MCF 10A (cell line): ENCODE measurements at places on chromosomes 2 and 18. TPM values are rescaled to one million over a fixed set of nuclear protein-coding genes. Genes with fewer than 3 reads are reported as not detected.

- peaks cover 19% of the 10 kb centered on the region for H3K4me1 ChIP-seq
- DNase-seq, result peak; percentile 60
- no peak overlapping the region for H3K27ac ChIP-seq
- no peaks in the 10 kb centered on the region for H3K36me3 ChIP-seq
- H3K4me3 ChIP-seq, result no peak overlapping the region
Observed at GRCh38 chr18:74896390-74896991, 298.8 kb downstream of the ZNF407 start.

- peaks cover 8% of the 10 kb centered on the region for H3K36me3 ChIP-seq
- DNase-seq, result peak; percentile 51
- H3K27ac ChIP-seq, result peak overlapping the region; percentile 97
Observed at GRCh38 chr2:69740502-69740951, 1.4 kb upstream of the ANXA4 start.

Gene LRRTM1
- not detected in 2 replicates for total RNA-seq

DNA sequence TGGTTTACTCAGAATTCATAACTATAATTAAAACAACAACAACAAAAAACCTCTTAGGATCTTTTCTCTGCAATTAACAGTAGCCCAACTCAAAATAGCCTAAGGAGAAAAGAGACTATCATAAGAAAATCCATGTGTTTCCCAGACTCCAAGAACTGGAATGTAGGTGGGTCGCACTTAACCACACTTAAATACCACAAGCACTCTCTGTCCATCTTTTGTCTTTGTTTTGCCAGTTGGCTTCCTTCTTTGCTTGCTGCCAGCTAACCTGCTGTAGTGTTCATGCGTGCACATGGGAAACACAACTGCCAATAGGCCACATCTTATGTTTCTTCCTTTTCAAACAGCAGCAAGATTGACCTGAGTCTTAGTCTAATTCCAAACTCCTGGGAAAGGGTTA is 24.1 kb upstream of the ACVR1 start:
- no peak overlapping the region for H3K4me3 ChIP-seq
- DNase-seq, result peak; percentile 24
- no peaks in the 10 kb centered on the region for H3K36me3 ChIP-seq
- H3K4me1 ChIP-seq, result peaks cover 34% of the 10 kb centered on the region
- no peak overlapping the region for H3K27ac ChIP-seq

Gene AGXT
- not detected in 2 replicates for total RNA-seq

DNA sequence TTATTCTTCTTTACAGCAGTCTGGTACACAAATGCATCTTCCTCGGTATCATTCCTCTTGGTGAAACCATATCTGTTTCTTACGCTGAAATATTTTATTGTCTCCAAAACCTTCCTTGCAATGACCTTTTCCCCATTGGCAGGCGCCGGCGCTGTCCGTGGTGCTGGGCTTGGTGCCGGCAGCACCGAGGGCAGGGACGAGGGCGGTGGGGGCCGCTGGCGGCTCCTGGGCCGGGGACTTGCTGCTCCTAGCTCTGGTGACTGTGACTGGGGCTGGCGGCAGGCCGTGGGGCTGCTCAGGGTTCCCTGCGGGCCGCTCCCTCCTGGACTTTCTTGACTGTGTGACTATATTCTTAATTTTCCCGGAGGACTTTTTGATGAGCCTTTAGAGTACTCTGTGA is 72.5 kb downstream of the GPR39 start:
- no peaks in the 10 kb centered on the region for H3K4me1 ChIP-seq
- peak; percentile 3 for DNase-seq
- H3K36me3 ChIP-seq, result no peaks in the 10 kb centered on the region
- no peaks in the 10 kb centered on the region for H3K27me3 ChIP-seq

DNA sequence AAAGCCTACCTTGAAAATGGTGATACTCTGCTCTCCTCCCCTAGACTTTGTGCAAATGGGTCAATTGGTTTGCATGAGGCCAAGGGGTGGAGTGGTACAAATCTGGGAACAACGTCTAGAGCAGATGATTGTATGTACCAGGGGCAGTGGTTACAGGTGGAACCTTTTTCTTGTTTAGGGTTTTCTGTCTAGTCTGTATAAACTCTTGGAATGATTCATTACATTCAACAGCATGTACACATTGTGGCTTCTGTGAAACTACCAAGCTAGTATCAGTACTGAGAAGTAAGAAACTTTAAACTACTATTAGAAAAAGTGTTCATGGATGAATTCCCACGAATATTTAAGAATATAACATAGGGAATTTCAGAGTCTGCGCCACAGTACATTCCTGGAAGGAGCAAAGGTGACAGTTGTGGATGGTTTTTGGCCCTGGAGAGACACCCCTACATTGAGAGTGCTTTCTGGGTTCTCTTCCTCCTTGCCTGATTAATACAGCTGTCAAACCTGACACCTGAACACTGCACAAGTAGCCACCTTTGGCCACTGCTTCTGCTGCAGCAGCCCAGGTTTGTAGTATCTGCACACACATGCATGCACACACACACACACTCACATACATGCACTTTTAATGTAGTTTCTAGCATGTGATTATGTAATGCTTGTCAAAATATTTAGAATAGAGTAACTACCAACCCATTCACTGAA is 30.0 kb downstream of the CFAP221 start:
- no peaks in the 10 kb centered on the region for H3K27me3 ChIP-seq
- no peak overlapping the region for H3K27ac ChIP-seq
- DNase-seq, result no peak
- no peaks in the 10 kb centered on the region for H3K36me3 ChIP-seq

DNA sequence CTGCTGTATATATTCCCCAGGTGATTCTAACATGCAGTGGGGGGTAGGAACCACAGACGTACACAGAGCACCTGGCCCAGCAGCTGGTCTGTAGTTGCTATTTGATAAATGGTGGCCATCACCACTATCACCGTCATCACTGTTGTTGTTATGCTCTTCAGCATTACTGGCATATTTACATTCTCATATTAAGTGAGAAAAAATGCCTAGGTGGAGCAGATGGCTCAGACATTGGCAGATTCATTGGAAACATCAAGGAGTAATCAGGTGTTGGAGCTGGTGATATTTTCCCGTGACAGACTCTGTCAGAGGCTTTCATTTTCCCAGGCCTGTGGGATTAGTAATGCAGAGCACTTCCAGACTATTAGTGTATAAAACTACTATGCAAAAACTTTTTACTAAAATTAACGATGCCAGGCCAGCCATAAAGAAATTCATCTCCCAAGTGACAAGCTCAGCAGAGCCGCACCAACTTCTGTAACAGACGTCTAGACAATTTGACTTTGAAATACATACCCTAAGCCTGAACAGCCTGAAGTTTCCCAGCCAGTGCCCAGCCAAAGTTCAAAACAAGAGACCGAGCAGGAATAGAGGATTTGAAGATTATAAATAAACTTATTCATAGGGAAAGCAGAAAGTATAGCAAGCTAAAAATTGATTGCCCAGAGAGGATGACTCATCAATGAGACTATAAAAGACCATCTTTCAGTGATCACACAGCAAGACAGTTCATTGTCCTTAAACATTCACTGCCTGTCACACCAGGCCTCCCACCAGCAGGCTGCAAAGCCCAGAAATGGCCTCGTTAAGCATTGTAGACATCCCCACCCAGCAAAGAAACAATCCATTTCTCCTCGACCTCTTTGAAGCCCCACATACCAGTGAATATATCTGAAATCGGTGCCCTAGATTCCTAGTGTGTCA is 247.4 kb upstream of the CHAC2 start:
- no peaks in the 10 kb centered on the region for H3K27me3 ChIP-seq
- no peak overlapping the region for H3K27ac ChIP-seq
- no peak overlapping the region for H3K4me3 ChIP-seq

DNA sequence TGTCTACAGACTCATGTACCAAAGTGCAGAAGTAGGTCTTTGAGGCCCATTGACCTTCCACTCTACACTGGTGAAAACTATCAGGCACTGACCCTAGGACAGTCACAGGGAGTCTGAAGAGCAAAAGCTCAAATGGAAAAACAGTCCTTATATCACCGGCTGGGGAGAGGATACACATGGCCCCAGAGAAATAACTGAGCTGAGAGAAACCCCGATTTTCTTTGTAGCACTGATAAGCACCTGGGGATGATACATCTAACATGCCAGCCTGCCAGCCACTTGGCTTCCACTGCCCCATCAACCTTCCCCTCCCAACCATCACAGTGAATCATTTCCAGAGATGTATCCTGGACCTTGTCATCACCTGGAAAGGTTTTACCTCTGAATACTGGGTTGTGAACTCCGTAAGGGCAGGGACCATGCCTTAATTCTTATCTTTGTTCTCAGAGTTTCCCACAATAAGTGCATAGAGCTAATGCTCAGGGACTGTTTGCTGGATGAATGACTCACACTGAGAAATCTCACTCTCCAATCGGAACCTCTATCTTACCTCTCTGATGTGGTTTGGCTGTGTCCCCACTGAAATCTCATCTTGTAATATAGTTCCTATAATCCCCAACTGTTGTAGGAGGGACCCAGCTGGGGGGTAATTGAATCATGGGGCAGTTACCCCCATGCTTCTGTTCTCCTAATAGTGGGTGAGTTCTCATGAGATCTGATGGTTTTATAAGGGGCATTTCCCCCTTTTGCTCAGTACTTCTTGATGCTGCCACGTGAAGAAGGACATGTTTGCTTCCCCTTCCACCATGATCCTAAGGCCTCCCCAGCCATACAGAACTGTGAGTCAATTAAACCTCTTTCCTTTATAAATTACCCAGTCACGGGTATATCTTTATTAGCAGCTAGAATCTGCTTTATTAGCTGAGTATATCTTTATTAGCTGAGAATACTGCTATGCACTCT is 37.1 kb downstream of the EVA1A start:
- DNase-seq, result peak; percentile 67
- H3K27me3 ChIP-seq, result no peaks in the 10 kb centered on the region
- no peaks in the 10 kb centered on the region for H3K36me3 ChIP-seq
- no peak overlapping the region for H3K27ac ChIP-seq

- no peak for DNase-seq
- H3K4me3 ChIP-seq, result peak overlapping the region; percentile 74
- no peaks in the 10 kb centered on the region for H3K27me3 ChIP-seq
- H3K4me1 ChIP-seq, result no peaks in the 10 kb centered on the region
- peak overlapping the region; percentile 84 for H3K27ac ChIP-seq
- peaks cover 5% of the 10 kb centered on the region for H3K36me3 ChIP-seq
Observed at GRCh38 chr18:50374220-50374752, 560 bp upstream of the SKA1 start.

Gene BOLL
- total RNA-seq, result not detected in 2 replicates

Gene FTCDNL1
- 1.9 and 2.5 TPM in 2 replicates for total RNA-seq

GRCh38 chr18:69759046-69759445 is 188.6 kb downstream of the CD226 start:
- H3K4me1 ChIP-seq, result no peaks in the 10 kb centered on the region
- no peak for DNase-seq
- H3K36me3 ChIP-seq, result no peaks in the 10 kb centered on the region
- no peak overlapping the region for H3K4me3 ChIP-seq

GRCh38 chr2:205892251-205892655 is 193.7 kb downstream of the INO80D start:
- H3K4me1 ChIP-seq, result peaks cover 8% of the 10 kb centered on the region
- peak; percentile 77 for DNase-seq
- peaks cover 12% of the 10 kb centered on the region for H3K27me3 ChIP-seq
- no peaks in the 10 kb centered on the region for H3K36me3 ChIP-seq
- H3K4me3 ChIP-seq, result peak overlapping the region; percentile 6

Gene FBXO41
- 3.7 and 4.4 TPM in 2 replicates for total RNA-seq

Gene MDH1B
- total RNA-seq, result 0.66 and 0.77 TPM in 2 replicates

DNA sequence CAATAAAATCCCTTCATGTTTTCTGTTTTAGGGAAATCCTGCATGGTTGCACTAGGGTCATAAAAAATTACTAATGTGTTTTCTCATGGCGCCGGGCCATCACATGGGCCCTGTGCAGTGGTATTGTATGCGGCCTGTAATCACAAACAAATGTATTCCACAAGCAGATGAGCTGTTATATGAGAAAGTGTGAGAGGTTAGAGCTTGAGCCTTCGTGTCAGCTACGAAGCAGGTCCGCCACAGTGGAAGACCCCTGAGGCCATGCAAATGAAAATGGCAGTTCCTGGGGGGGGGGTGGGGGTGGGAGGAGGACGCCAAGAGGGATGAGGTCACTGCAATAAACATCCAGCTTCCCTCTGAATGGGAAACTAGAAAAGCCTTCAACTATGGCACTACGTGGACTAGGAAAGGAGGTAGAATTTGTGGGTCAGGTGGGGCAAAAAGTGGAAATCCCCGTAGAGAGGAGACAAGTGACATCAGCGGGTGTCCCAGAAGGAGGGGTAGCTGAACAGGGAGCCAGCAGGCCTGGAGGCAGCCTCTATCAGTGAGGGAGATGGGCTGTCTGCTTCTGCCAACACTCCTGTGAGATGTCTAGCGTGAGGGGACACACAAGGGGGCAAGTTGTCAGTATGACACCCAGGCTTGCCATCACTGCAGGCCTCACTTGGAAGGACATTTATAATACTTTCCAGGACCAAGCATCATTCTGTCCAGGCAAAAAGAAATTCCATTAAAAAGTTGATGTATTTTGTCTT is 130.3 kb upstream of the CTAGE1 start:
- H3K4me1 ChIP-seq, result peaks cover 19% of the 10 kb centered on the region
- no peak for DNase-seq
- no peak overlapping the region for H3K4me3 ChIP-seq
- no peak overlapping the region for H3K27ac ChIP-seq
- no peaks in the 10 kb centered on the region for H3K27me3 ChIP-seq
- H3K36me3 ChIP-seq, result no peaks in the 10 kb centered on the region

GRCh38 chr2:145692971-145693478 is 1173.1 kb upstream of the ZEB2 start:
- peak; percentile 95 for DNase-seq
- H3K27me3 ChIP-seq, result no peaks in the 10 kb centered on the region
- peak overlapping the region; percentile 14 for H3K4me3 ChIP-seq
- no peaks in the 10 kb centered on the region for H3K36me3 ChIP-seq

Gene GKN2
- total RNA-seq, result not detected in 2 replicates

GRCh38 chr2:12587729-12588522 is 128.8 kb upstream of the TRIB2 start:
- peak overlapping the region; percentile 31 for H3K4me3 ChIP-seq
- H3K4me1 ChIP-seq, result peaks cover 10% of the 10 kb centered on the region
- H3K27me3 ChIP-seq, result no peaks in the 10 kb centered on the region
- peak; percentile 90 for DNase-seq
- H3K27ac ChIP-seq, result peak overlapping the region; percentile 61

- no peak overlapping the region for H3K4me3 ChIP-seq
- no peaks in the 10 kb centered on the region for H3K27me3 ChIP-seq
- H3K36me3 ChIP-seq, result no peaks in the 10 kb centered on the region
- H3K27ac ChIP-seq, result no peak overlapping the region
Observed at GRCh38 chr18:49973592-49973991, 160.3 kb upstream of the ACAA2 start.

- no peak overlapping the region for H3K27ac ChIP-seq
- H3K4me1 ChIP-seq, result peaks cover 6% of the 10 kb centered on the region
- H3K36me3 ChIP-seq, result peaks cover 7% of the 10 kb centered on the region
- DNase-seq, result peak; percentile 54
- no peaks in the 10 kb centered on the region for H3K27me3 ChIP-seq
- H3K4me3 ChIP-seq, result no peak overlapping the region
Observed at GRCh38 chr2:216516730-216517350, 18.2 kb downstream of the RPL37A start.

- H3K27me3 ChIP-seq, result no peaks in the 10 kb centered on the region
- H3K27ac ChIP-seq, result no peak overlapping the region
- no peaks in the 10 kb centered on the region for H3K4me1 ChIP-seq
- H3K4me3 ChIP-seq, result no peak overlapping the region
Observed at GRCh38 chr2:33605056-33605455, 6.0 kb upstream of the FAM98A start.

- no peaks in the 10 kb centered on the region for H3K4me1 ChIP-seq
- no peak for DNase-seq
- no peak overlapping the region for H3K4me3 ChIP-seq
- no peak overlapping the region for H3K27ac ChIP-seq
- no peaks in the 10 kb centered on the region for H3K36me3 ChIP-seq
- H3K27me3 ChIP-seq, result no peaks in the 10 kb centered on the region
Observed at GRCh38 chr2:152890736-152891135, 172.3 kb downstream of the ARL6IP6 start.

GRCh38 chr2:176173567-176174381 is 14.7 kb upstream of the HOXD1 start:
- no peak overlapping the region for H3K27ac ChIP-seq
- H3K4me3 ChIP-seq, result no peak overlapping the region
- DNase-seq, result no peak
- no peaks in the 10 kb centered on the region for H3K4me1 ChIP-seq
- H3K36me3 ChIP-seq, result no peaks in the 10 kb centered on the region
